ENCODE measurements at places on chromosomes 7 and 10.
A peak's percentile ranks its signal among the peaks of the same experiment; 100 is the strongest.

GRCh38 chr7:65317372-65317771, 56.3 kb upstream of the ZNF92 start:
- DNase-seq, result no peak

GRCh38 chr7:116810267-116811116, 51.9 kb upstream of the CAPZA2 start:
- peak; percentile 73 for DNase-seq

DNA sequence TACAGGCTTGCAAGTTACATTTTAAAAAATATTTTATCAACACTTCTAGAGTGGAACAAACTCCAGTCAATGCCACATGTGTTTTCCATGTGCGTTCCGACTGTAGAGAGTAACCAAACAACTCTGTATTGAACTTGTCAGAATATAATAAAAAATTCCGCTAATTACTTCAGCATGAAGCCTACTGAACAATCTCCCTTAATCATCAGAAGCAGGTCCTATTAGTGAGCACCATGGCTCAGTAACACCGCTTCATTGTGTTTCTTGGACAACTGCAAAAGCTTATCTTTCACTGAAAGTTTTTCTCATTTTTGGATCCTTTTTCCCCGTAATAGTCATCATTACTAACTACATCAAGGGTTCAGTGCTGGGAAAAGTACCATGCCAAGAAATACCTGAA, 117.0 kb downstream of the MKX start:
- no peak for DNase-seq

DNA sequence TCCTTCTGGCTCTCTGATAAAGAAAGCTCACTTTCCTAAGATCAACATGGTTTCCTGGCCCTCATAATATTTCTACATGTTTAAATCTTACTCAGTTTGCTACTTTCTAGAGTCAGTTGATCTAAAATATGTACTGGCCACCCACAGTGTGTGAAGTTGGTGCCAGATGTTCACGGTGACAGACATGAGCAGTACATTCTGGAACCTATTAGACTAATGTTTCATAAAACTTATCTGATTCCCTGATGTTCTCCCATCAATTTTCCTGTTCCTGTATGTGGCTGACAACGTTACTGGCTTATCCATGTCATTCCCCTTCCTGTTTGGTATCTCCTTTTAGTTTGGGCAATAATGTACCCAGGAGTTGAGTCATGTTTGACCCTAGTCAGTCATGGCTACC, 13.7 kb upstream of the CPVL start:
- DNase-seq, result no peak

DNA sequence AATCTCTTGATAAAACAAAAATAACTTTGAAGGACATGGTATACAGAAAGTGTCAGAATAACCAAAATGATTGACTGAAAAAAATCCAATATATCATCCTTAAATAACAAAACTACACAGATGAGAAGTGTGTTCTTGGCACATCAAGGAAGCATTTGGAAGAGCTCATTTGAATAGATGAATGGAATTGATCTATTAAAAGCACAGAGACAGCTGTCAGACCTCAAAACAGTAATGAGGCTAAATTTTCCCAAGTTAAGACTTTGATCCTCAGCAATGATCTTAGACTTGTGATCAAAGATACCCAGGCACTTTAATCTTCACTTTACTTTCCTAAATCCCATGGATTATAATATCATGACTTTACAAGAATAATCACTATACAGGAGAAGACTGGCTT, 395.4 kb upstream of the NFE2L3 start:
- no peak for DNase-seq

DNA sequence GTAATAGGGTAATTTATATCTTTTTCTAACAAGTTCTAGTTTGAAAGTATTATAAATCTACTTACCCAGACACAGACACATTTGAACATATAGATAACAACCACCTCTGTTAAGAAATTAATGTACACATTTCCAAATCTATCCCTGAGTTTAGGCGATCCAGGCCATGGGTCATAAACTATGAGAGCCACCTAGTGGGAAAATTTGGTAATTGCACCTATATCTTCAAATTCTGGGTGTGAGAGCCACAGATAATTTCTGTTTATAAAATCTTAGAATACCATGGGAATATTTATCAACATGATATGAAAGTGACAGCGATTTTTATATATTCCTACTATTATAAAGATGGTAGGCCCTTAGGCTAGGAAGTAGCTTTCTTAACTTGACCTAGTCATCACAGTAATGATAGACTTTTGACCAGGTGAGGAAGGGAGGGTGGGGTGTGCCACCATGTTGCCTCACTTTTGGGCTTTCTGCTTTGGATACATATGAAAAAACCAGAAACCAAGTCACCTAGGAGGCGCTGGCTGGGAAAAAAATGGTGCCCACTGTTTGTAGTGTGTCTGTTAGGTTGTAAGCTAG, 8.0 kb upstream of the EPHA1 start:
- DNase-seq, result peak; percentile 33

GRCh38 chr7:48042216-48042615, 6.9 kb downstream of the C7orf57 start:
- DNase-seq, result peak; percentile 56

- no peak for DNase-seq
These were observed 62.9 kb upstream of the TRIM8 start for GRCh38 chr10:102581401-102581800.

GRCh38 chr10:497898-498451, 191.5 kb downstream of the DIP2C start:
- DNase-seq, result no peak

DNA sequence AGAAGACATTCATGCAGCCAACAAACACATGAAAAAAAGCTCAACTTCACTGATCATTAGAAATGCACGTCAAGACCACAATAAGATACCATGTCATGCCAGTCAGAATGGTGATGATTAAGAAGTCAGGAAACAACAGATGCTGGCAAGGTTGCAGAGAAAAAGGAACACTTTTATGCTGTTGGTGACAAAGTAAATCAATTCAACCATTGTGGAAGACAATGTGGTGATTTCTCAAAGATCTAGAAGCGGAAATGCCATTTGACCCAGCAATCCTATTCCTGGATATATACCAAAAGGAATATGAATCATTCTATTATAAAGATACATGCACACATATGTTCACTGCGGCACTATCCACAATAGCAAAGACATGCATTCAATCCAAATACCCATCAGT, 77.6 kb downstream of the C10orf90 start:
- no peak for DNase-seq

GRCh38 chr7:156063241-156063810, 251.1 kb upstream of the SHH start:
- no peak for DNase-seq

DNA sequence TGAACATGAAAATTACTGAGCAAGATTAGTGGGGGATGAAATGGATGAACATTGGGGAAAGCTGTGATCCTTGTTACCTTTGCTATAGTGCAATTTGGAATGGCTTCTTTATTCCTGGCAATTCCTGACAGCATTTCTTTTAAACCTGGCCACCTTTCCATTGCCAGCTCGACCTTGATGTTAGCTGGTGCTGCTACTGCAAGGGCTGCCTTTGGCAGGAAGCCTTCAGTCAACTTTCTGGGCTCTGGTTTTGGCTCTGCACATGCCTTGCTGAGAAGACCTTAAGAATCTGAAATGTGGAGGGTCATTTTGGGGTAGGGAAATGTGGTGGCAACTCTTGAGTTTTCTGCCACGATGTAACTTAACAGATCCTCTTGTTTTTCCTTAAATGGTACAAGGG, 64.7 kb downstream of the KAT6B start:
- DNase-seq, result no peak

DNA sequence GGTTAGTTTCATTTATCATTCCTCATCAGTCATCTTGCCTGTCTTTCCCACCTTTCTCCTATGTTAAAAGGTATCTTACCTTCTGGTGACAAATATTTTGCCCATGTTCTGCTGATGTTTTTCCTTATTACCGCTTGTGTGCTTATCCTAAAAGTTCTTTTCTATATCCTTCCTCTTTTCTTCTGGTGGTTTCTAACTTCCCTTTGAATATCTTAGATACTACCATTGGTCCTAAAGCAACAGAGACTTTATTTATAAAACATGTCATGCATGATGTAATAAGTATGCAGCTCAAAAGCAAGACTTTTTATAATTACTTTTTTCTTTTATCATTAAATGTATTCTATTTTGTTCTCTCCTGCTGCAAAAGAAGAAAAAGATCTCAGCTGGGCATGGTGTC, 24.8 kb downstream of the TBC1D12 start:
- no peak for DNase-seq

DNA sequence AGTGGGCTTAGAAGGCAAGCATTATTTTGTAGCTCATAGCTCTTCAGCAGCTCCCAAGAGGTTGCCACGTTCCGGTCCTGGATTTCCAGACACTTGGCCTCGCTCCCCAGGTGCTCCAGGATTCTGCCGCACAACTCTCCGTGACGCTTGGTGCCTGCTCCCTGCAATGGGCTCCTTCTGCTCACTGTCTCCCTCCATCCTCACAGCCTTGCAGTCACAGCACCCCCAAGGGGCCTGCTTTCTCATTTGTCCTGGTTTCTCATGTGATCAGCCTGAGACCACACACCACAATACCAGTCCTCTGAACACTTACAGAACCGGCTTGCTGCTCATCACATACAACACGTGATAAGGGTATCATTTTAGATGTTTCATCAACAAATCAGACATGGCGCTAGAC, 9.8 kb downstream of the IGFBP3 start:
- DNase-seq, result no peak

DNA sequence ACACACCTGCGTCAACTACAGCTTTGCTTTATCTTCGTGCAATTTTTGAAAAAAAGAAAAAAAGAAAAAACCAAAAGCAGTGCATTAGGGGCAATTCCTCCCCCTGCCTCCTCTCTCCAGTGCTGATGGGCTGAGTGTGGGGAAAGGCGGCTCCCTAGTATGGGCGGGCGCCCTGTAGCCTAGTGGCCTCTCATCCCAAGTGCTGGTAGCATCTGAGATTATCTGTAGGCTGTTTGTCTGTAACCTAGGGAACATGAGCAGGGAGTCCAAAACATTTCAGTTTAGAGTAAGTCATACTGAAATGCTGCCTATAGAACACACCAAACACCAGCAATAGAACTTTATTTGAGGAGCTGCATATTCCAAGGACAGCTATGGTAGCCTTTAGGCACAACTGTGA, 24.6 kb upstream of the BAMBI start:
- no peak for DNase-seq

DNA sequence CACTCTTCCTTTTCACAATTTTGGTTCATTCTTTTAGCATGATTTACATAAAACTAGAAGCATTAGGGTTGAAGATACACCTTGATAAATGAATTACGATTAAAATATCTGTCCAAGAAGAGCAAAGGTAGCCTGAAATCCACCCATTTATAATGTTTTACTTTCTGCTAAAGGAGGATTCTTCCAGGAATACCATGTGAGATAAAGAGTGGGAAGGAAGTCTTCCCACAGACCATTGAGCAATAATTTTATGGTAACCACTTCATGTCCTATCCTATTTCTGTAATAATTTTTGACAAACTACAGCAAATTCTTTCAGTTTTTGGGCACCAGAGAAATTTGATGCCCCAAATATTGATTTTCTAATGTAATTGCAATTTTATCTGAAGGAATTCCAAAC, 150.6 kb upstream of the STEAP4 start:
- no peak for DNase-seq

GRCh38 chr10:117001144-117001543, 3.8 kb downstream of the SHTN1 start:
- no peak for DNase-seq

DNA sequence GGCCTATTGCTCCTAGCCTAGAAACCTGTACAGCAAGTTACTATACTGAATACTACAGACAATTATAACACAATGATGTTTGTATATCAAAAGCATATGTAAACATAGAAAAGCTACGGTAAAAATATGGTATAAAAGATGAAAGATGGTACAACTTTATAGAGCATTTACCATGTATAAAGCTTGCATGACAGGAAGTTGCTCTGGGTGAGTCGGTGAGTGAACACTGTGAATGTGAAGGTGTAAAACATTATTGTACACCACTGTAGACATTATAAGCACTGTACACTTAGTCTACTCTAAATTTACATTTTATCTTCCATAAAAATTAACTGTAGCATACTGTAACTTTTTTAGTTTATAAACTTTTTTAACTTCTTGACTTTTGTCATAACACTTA, 674.3 kb upstream of the ZWINT start:
- no peak for DNase-seq

DNA sequence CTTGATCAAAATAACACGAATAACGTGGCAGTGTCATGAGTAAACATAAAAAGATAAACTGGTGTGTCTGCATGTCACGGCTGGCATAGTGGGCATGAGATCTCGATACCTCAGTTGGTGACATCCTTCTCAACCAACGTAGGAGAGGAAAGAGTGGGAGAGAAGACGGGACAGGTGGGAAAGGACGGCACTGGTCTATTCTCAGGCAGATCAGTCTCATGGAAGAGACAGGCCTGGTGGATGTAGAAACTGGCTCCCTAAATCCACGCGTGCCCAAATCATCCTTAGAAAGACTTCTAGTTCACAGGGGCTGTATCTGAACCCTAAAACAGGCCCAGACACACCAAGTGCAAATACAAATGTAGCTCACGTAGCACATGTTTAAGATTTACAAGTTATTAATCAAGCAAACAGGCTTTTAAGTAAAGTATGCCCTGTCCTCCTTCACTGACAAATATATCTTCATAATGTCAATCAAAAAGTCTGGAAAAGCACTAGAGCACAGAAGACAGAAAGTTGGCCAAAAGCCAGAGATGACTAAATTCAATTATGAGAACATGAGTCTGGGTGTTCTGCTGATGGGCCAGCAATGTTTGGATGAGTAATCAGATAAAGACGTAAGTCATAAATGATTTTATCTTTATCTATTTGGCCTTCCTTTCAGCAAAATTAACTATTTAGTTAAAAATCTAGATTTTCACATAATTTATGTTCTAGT, 56.3 kb downstream of the SFMBT2 start:
- peak; percentile 80 for DNase-seq

DNA sequence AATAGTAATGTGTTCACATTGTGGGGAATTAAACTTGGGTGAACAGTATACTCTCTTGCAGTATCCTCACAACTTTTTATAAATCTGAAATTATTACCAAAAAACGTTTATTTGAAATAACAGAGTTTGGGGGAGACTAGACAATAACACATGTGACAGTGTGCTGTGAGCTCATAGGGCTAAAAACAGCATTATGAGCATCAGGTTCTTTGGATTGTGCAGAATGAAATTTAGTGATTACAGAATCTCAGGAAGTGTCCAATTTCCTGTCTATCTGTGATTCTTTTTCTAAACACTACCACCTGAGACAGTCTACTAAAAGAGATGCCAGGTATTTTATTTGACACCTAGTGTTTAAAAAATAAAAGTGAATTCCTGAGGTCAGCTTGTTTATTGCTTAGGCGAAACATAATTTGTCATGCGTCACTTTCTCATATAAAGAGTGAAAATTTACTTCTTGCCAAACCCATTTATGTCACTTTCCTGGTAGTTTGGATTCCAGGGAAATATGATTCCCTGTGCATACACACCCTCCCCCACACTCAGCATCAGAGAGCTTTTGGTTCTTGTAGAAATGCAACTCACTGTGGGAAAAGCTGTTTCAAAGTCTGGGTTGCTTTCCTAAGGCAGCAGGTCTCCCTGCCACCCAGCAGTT, 71.2 kb downstream of the AOAH start:
- peak; percentile 70 for DNase-seq

GRCh38 chr7:102182016-102182415, 104.7 kb upstream of the SH2B2 start:
- no peak for DNase-seq
